ENCODE measurements at places on chromosomes 4 and X. TPM values are rescaled to one million over a fixed set of nuclear protein-coding genes. Genes with fewer than 3 reads are reported as not detected.

GRCh38 chr4:148025981-148026380 lies 294.1 kb downstream of the ARHGAP10 start:
- H3K4me3 ChIP-seq: no peak overlapping the region
- no peak for DNase-seq
- peaks cover 8% of the 10 kb centered on the region for H3K4me1 ChIP-seq
- no peaks in the 10 kb centered on the region for H3K36me3 ChIP-seq
- H3K27me3 ChIP-seq: no peaks in the 10 kb centered on the region

DNA sequence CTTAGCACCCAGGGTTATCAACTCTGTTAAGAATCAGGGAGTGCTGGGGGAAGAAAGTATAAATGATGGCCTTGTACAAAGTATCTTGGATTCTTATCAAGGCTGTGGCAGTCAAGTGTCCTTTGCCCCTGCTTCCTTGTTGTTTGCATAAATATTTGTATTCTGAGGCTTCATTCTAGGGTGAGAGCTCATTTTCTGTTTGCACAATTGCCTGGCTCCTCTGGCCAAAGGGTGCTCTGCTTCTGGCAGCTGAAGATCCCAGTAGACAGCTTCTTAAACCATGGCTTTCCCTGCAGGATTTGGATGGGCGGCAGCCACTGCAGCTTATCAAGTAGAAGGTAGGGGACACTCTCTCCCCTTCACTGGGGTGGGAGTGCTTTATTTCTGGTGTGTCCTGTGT lies at the start of gene GBA3:
TSS of gene GBA3 (plus strand) at position 202 of the 400 bp plus-strand sequence.
- no peaks in the 10 kb centered on the region for H3K4me1 ChIP-seq
- H3K27ac ChIP-seq: no peak within 1 kb of the TSS
- no peak for DNase-seq
- no peak within 1 kb of the TSS for H3K4me3 ChIP-seq
- no peaks in the 10 kb centered on the region for H3K27me3 ChIP-seq
- no peaks in the 10 kb centered on the region for H3K36me3 ChIP-seq

- DNase-seq: no peak
- no peaks in the 10 kb centered on the region for H3K4me1 ChIP-seq
- H3K4me3 ChIP-seq: no peak overlapping the region
- no peaks in the 10 kb centered on the region for H3K27me3 ChIP-seq
These were observed 552.4 kb upstream of the MAGEB2 start for GRCh38 chrX:29662759-29663503.

SSX4B gene
- total RNA-seq: not detected

DNA sequence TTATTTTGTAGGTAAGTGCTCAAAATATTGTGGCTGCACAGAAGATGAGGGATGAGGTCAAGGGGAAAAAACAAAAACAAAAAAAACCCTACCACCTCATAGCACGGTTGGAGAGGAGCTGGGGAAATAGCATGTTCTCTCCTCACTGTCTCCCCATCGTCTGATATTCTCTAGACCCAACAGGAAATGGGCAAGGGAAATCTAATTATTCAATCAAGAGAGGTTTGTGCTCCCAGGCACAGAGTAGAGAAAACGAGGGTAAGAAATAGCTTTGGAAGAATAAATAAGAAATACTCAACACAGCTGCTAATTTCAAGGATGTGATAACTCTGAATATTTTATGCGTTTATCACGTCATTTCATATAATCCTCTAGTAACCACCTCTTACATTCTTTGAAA lies 619.2 kb upstream of the GNPDA2 start:
- H3K4me3 ChIP-seq: no peak overlapping the region
- no peaks in the 10 kb centered on the region for H3K27me3 ChIP-seq
- H3K27ac ChIP-seq: no peak overlapping the region

DNA sequence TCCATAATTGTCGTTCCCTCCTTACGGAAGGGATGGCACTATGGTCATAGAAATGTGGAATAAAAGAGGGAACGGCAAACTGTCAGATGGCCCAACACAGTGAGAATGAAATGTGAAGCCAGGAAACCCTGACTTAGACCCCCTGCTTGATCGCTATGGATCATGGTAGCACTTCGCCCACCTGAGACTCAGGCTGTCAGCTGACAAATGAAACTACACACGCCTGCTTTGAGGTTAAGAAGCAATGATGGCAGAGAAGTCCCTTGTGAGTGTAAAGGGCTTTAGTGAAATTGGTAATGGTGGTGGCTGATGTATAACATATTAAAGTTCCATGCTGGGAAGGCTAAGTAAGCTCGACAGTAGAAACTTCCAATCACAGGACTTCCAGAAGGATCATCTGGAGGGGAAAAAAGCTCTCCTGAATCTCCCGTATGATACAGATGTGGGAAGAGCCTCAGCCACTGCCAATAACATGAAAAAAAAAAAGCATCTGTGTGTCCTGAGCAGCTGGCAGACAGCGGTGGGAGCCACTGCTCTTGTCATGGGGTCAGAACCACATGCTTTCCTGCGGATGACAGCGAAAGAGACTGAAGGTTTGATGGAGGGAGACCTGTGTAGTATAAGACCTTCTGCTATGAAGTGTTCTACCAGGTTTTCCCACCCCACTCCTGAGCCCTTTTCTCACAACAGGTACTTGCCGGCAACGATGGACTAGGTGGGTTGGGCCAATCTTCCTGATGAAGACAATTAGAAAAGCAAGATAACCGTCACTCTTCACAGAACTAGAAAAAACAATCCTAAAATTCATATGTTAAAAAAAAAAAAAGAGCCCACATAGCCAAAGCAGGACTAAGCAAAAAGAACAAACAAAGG lies 107.6 kb downstream of the AFAP1 start:
- peaks cover 11% of the 10 kb centered on the region for H3K4me1 ChIP-seq
- no peak for DNase-seq
- no peak overlapping the region for H3K4me3 ChIP-seq
- no peaks in the 10 kb centered on the region for H3K27me3 ChIP-seq
- no peaks in the 10 kb centered on the region for H3K36me3 ChIP-seq

KLHL4 gene
- total RNA-seq: 12.9 TPM

UBA6 gene
- total RNA-seq: 40.5 TPM

PHF8 gene
- total RNA-seq: 33.4 TPM

MAGEC2 gene
- total RNA-seq: not detected

DNA sequence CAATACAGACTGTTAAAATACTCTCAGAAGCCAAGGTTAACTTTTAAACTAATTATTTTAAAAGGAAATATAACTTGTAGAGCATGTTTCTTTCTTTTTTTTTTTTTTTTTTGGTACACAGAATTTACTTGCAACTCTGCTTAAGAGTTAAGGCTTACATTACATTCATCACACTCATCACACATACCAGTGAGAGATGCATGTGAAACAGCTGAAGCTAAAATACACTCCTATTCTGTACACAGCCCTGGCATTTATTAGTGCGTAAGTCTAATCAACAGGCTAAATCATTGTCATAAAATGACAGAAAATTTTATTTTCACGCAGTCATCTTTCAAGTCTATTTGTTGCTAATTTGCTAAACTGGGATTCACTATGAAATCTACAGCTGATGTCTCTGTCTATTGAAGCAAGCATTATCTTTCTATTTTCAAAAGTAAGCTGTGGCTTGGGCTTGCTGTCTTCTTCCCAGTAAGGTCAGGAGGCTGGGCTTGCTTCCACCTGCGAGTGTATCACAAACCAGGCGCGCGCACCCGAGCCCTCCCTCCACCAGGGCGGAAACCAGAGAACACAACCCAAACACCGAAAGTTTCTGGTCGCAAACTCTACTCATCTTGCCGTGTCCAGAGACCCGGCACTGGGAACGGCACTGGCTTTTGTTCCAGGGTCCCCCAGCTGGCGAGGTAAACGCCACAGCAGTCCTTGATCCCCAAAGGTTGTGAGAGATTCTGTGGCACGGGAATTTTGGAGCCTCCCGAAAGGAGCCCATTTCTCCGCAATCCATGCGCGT lies 3.9 kb downstream of the MAML3 start:
- H3K27me3 ChIP-seq: no peaks in the 10 kb centered on the region
- peaks cover 2% of the 10 kb centered on the region for H3K4me1 ChIP-seq
- peak; percentile 83 for DNase-seq
- peak overlapping the region; percentile 96 for H3K27ac ChIP-seq

SHROOM2 gene
- 14.0 TPM for total RNA-seq

- no peak overlapping the region for H3K4me3 ChIP-seq
- DNase-seq: no peak
- no peaks in the 10 kb centered on the region for H3K36me3 ChIP-seq
- H3K4me1 ChIP-seq: no peaks in the 10 kb centered on the region
- no peaks in the 10 kb centered on the region for H3K27me3 ChIP-seq
These were observed 25.0 kb upstream of the PDLIM5 start for GRCh38 chr4:94426783-94427182.

HELQ gene
- 28.1 TPM for total RNA-seq

GRCh38 chr4:184885602-184886001 lies 59.8 kb upstream of the ACSL1 start:
- H3K27me3 ChIP-seq: no peaks in the 10 kb centered on the region
- no peak for DNase-seq
- no peaks in the 10 kb centered on the region for H3K4me1 ChIP-seq
- no peak overlapping the region for H3K4me3 ChIP-seq
- no peak overlapping the region for H3K27ac ChIP-seq

- H3K27me3 ChIP-seq: no peaks in the 10 kb centered on the region
- H3K4me3 ChIP-seq: no peak overlapping the region
- H3K27ac ChIP-seq: no peak overlapping the region
- H3K4me1 ChIP-seq: peaks cover 1% of the 10 kb centered on the region
- DNase-seq: no peak
These were observed 32.9 kb upstream of the RAB40A start for GRCh38 chrX:103552236-103552635.

DNA sequence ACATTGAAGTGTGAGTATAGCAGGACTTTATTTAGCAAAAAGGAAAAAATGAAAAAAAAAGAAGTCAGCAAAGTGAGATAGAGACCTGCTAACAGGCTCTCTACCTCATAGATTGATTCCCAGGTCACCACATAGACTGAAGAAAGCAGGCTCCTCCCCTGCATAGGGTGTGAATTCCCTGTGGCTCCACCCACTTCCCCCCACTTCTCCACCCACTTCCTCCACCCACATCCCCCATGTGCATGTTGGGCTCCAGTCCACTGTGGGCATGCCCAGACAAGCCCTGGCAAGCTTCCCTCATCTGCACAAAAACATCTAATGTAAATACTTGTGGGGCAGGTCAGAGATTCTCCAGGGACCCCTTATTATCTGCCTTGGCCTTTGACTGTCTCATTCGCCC lies 97.8 kb downstream of the TMEM47 start:
- no peaks in the 10 kb centered on the region for H3K4me1 ChIP-seq
- no peaks in the 10 kb centered on the region for H3K36me3 ChIP-seq
- H3K4me3 ChIP-seq: no peak overlapping the region
- no peaks in the 10 kb centered on the region for H3K27me3 ChIP-seq

- H3K27me3 ChIP-seq: no peaks in the 10 kb centered on the region
- DNase-seq: no peak
- no peak overlapping the region for H3K4me3 ChIP-seq
- H3K4me1 ChIP-seq: no peaks in the 10 kb centered on the region
- H3K36me3 ChIP-seq: no peaks in the 10 kb centered on the region
These were observed 126.9 kb downstream of the FAM53A start for GRCh38 chr4:1557221-1557597.

ADH1C gene
- total RNA-seq: 3.7 TPM

DNA sequence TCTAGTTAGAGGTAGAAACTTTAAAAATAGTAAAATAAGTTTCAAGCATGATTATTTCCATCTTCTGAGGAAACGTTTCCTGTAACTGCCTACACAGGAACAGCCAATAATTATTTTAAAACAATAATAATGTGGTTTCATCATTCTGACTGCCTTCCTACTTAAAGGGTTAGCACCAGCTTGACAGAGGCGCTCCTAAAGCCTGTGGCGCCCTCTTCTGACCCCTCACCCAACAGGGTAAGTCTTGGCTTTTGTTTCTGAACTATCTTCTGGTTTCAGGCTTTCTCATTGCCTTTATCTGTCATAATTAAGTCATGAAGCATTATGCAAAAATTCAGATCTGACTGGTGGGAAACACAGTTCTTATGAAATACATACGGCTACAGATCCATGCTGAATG lies 96.7 kb downstream of the ITM2A start:
- peak; percentile 22 for DNase-seq
- H3K4me3 ChIP-seq: no peak overlapping the region
- H3K27me3 ChIP-seq: no peaks in the 10 kb centered on the region
- H3K36me3 ChIP-seq: no peaks in the 10 kb centered on the region
- no peaks in the 10 kb centered on the region for H3K4me1 ChIP-seq

DNA sequence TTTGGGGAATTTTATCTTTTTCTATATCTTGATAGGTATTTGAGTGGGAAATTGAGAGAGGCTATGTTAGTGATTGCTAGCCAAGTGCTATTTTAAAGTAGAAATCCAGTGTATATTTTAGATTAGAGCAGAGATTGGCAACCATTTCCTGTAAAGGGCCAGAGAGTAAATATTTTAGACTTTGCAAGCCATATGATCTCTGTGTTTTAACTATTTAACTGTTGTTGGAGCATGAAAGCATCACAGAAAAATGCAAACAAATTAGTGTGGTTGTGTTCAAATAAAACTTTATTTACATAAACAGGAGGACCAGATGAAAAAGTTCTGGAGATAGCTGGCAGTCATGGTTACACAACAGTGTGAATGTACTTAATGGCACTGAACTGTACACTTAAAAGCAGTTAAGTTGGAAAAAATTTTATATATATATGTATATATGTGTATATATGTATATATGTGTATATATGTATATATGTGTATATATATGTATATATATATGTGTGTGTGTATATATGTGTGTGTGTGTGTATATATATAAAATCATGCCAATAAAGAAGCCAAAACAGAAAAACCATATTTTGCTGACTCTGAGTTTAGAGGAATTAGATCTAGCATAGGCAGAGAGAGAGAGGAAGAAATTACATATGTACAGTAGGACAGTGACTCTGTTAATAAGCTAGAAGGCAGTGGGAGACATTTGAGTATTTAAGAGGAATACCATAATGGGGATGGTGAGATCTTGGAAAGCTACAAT lies 83.4 kb downstream of the TMEM164 start:
- no peak overlapping the region for H3K4me3 ChIP-seq
- no peaks in the 10 kb centered on the region for H3K27me3 ChIP-seq
- DNase-seq: no peak

GRCh38 chr4:2446656-2447564 lies 22.0 kb upstream of the RNF4 start:
- DNase-seq: no peak
- no peaks in the 10 kb centered on the region for H3K4me1 ChIP-seq
- no peak overlapping the region for H3K4me3 ChIP-seq
- H3K27ac ChIP-seq: no peak overlapping the region
- no peaks in the 10 kb centered on the region for H3K27me3 ChIP-seq

DNA sequence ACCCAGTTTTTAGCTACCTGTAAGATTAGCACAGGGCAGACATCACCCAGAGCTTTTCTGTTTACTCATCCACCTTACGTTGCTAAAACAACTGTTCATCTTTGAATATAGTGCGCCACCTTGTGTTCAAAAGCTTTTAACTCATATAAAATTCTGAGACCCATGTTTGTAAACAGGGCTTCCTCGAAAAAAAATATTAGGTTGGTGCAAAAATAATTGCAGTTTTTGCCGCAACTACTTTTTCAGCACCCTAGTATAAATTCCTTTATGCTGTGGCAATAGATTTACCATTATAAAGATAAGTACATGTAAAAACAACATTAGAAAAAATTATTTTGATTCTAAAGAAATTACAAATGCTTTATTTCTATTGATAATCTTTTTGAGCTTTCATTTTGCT lies 147.9 kb downstream of the LRBA start:
- no peak overlapping the region for H3K27ac ChIP-seq
- no peak for DNase-seq
- H3K4me3 ChIP-seq: no peak overlapping the region
- H3K36me3 ChIP-seq: no peaks in the 10 kb centered on the region
- no peaks in the 10 kb centered on the region for H3K4me1 ChIP-seq
